ENCODE measurements at places on chromosomes 13 and 19.

DNA sequence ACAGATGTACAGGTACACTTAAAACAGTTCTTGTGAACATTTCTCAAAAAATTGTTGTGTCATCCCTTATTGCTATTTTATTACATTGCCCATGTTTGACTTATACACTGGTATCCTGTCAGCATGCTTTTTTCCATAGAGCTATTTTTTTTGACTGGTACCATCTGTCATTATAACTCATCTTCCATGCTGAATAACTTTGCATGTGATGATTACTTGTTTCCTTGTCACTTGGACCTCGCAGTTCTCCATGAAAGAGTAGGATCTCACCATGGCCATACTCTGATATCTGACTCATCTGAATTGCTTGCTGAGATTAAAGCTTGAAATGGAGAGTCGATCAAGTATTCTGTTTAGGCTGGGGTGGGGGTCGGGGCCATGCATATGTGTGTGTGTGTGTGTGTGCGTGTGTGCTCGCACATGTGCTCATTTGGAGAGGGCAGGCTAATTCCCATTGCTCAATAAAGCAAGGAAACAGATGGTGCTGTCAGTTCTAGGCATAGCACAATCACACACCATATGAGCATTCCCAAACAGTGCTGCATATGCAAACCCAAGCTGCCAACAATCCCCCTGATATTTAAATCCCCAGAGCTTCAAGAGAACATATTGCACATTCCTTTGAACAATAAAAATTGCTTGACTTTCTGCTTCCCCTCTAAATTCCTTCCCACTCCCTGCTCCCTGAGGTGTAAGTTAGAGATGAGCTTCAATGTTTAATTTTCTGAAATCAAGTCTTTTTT, 62.9 kb downstream of the NHLRC3 start:
- no peak for DNase-seq

- no peak for DNase-seq
These were observed 8.4 kb downstream of the REXO1 start for GRCh38 chr19:1839658-1840540.

GRCh38 chr19:50820549-50821247, 2.9 kb downstream of the KLK1 start:
- no peak for DNase-seq

GRCh38 chr19:40433391-40434216, 7.8 kb upstream of the SERTAD1 start:
- no peak for DNase-seq

DNA sequence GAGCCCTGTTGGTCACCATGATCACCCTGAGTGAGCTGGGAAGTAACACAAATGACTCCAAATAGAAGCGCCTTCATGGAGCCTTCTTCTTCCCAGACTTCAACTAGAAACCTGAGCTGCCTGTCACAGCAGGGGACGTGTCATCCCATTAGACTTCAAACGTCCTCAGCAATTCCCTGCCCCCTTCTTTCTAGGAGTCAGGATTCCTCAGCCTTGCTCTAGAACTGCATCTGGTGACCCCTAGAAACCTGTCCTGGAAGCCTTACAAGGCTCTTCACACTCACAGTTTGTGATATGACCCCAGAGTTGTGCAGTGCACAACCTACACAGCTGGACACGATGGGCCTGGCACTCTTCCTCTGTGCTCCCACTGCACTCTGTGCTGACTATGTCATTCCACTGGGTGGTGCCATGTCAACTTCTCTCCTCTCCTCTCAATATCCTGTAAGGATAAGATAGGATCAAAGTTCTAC, 23.6 kb upstream of the TTYH1 start:
- DNase-seq: no peak

DNA sequence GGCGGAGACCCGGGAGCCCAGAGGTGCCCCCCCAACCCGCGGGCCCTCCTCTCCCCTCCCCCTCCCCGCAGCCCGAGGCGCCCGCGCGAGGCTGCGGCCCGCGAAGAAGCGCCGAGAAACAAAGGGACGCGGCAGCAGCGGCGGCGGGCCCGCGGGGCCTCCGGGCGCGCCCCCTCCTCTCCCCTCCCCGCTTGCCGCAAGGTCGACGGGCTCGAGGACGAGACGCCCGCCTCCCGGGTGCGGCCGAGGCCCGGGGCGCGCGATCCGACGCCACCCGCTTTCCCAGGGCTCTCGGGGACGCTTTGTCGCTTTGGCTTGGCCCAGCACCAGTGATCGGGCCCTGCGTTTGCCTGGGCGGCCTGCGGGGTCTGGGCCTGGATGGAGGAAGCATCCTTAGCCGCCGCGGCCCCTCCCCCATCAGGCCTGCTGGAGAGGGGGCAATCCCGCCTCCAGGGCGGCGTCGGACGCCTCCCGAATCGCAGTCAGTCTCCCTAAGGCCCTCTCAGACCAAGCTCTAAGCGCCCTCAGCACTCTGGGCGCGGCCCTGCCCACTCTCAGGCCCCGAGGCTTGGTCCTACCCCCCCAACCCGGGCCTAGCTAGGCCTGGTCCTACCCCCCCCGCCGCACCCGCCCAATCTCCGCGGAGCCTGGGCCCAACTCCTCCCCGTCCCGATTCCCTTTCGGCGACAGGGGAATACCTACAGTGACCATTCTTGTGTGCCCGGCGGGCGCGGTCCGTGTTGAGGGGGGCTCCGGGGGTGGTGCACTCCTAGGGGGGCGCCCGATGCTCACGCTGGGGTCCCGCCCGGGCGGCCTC, 740 bp downstream of the ELAVL3 start:
- DNase-seq: no peak

DNA sequence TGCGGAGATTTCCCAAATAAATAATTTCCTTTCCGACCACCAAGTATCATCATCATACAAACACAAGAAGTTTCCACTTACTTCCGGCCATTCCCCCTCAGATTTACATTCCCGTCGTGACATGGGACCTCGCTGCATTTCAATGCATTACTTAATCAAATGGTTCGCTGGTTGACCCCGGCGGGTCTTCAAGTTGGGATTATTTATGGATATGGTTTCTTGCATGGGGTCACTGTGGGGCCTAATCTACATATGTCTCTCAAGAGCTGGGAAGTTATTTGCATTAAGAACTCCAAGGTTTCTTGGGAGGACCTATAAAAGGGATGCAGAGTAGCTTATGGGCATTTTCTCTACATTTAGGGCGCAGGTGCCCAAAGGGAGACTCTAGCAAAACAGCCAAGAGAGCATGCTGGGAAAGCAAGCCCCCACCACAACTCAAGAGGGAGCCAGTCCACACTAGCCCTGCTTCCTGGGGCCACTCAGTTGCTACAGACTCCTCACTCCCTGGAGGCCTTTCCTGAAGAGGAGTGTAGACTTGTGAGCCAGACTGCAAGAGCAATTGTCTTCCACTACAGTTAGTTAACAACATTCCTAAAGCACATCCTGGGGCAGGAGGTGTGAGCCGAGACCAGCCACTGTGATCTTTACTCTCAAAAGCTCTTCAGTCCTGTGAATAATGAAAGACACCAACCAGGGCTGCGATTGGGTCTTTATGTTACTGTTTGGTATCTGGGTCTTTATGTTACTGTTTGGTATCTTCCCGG, 125.3 kb downstream of the KATNAL1 start:
- DNase-seq: no peak

- DNase-seq: no peak
These were observed 301.0 kb downstream of the TBC1D4 start for GRCh38 chr13:75180805-75181455.

GRCh38 chr19:7505288-7505681, 10.6 kb upstream of the ZNF358 start:
- DNase-seq: no peak

DNA sequence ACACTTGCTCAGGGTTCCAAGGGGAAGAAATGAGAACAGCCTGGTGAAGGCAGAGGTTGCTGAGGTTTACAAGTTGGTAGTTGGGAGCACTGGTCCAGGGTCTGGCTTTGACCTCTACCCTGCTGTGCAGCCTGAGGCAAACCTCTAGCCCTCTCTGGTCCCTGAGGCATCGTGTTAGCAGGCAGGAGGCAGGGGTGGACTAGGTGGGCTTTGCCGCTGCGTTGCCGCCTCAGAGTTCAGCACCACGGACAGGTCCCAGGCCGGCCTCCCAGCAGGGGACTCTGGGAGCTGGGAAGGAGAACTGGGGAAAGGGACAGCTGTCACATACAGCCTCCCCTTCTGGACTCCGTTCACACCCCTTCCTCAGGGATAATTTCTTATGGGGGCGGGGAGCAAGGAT, 3.1 kb downstream of the NCAN start:
- DNase-seq: no peak

- peak; percentile 7 for DNase-seq
These were observed 232.9 kb downstream of the FOXO1 start for GRCh38 chr13:40433577-40433976.

GRCh38 chr13:111282997-111283396, 37.4 kb upstream of the TEX29 start:
- DNase-seq: no peak

DNA sequence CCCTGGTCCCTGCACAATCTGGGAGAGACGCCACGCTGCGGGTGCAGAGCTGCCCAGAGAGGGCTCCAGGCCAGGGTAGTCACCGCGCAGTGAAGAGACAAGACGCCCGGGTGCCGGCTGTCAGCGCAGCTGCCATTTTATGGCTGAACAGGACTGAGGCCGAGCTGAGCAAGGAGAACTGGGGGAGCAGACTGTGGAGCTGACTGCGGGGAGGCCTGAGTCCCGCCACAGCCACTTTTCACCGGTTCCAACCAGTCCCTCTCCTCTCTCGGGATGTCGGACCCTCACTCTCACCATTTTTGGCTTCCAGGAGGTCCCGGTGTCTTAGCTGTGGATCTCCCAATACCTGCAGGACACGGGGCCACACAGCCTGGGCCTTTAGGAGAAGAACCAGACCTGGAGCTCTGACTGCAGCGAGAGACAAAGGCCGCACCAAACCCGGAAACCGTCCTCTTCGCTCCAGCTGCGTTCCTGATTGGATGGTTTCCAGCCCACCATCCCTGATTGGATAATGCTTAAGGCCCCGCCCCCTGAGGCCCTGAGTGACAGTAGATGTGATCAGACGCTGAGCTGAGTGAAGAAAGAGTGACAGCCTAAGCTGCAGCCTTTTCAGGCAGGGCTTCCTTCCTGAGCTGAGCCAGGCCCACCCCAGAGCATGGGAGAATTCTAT, at the start of gene ZNF626:
ZNF626 (minus strand) TSS at position 422 of the 670 bp plus-strand sequence; CDS start at position 297, 125 bp downstream.
- DNase-seq: peak; percentile 79

- no peak for DNase-seq
These were observed 20.0 kb upstream of the UPF3A start for GRCh38 chr13:114261328-114261965.

DNA sequence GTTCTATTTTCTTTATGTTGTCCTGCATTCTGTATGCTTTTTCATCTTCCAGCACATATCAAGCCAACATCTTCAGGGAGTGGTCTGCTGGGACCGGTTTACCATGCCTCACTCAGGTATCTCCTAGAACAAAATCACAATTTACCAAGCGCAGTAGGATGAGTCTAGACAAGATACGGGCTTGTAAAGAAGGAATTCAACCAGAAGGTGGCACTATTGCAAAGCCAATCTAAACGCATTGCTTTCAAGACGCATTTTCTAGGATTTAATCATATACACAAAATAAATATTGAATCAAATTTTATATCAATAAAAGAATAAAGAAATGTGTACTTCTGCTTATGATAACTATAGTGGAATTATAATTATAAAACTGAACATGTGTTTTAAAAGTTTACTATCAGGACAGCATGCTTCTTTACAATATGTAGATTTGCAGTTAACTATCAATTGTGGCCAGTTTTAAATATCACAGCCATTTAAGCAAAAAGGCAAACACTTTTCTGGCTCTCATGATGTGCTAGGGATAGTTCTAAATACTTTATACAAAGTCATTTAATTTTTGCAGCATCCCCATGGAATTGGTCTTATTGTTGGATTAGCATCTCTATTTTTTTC, 16.1 kb upstream of the TPP2 start:
- no peak for DNase-seq

DNA sequence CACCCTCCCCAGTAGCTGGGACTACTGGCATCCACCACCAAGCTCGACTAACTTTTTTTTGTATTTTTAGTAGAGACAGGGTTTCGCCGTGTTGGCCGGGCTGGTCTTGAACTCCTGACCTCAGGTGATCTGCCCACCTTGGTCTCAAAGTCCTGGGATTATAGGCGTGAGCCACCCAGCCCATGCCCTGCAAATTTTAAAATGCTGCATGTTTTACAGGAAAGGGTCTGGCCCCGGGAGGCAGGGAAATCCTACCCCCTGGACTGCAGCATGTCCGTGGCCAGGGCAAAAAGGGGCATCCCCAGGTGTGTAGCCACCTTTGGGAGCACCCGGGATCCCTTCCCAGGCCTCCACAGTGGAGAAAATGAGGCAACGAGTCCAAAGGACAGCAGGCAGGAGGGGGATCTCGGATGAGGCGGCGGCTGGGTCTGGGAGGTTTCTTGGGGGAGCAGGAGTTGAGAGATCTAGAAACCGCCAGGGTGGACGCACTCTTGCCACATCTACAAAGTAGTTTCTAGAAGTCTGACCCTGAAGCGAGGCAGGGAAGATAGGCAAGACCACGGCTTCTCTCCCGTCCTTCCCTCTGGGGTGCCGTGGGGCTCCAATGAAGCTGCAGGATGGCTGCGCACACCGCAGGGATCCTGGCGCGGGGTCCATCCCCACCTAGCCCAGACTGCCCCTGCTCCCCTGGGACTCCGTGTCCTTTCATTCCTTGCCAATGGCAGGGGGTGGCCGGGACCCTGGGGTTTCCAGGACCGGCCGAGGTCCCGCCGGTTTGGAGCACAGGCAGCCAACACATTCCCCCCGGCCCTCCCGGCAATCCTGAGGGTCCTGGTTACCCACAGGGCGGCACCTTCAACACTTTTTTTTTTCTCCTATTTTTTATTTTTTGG, 21.3 kb upstream of the ZBTB7A start:
- no peak for DNase-seq

DNA sequence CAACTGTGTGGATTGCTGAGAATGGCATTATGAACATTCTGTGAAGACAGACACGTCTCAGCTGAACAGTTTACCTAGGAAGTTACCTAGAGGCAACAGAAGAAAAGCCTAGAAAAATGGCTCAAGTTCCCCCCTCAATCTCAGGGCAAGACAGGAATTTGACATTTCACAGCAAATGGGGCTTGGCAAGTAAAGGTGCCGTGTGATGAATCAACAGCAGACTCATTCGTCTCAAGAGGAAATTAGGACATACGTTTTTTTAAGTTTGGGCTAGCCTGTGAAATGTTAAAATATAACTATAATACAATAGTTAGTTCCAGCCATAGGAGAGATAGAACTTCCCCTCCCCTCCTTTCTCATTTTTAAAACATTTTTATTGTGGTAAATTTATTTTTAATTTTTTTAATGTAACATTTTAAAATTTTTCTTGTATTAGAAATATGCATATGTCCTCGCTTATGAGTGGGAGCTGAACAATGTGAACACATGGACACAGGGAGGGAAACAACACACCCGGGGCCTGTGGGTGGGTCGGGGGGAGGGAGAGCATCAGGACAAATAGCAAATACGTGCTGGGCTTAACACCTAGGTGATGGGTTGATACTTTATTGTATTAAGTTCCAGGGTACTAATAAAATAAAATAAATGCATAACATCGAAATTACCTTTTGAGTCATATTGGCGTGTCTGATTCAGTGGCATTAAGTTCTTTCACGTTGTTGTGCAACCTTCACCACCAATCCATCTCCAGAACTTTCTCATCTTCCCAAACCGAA, 116.0 kb downstream of the COL4A2 start:
- no peak for DNase-seq
